ENCODE measurements at places on chromosomes 3 and 15. TPM values are rescaled to one million over a fixed set of nuclear protein-coding genes. Genes with fewer than 3 reads are reported as not detected.

PP2D1 gene
- total RNA-seq = not detected

- no peak for DNase-seq
These were observed 28.2 kb upstream of the GBE1 start for GRCh38 chr3:81789691-81790090.

GRCh38 chr3:69339760-69340159 lies 46.1 kb downstream of the FRMD4B start:
- DNase-seq = no peak

GRCh38 chr15:20295238-20295811 lies 246.3 kb downstream of the GOLGA6L6 start:
- no peak for DNase-seq

DNA sequence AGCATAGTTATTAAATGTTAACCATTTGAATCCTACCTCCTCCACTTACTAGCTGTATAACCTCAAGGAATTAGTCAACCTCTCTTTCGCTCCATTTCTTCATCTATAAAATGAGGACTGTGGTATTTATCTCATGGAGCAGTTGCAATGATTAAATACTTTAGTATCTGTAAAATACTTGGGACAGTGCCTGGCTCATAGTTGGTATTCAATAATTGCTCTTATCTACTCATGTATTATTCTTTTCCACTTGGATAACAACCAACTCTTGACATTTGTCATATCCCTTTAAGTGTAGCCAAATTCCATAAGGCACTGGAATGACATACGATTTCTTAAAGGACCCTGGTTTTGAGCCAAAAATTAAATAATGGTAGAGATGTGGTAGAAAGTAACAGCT lies 72.0 kb downstream of the FSIP1 start:
- DNase-seq = no peak

All from stomach (tissue), 19 donors.